Stimulated activated CD8-positive, alpha-beta memory T cell treated with anti-CD3 and anti-CD28 coated beads, Interleukin-7, amount 100 ng/mL, for 48 hours (primary cell): ENCODE measurements at places on chromosomes 7 and 10.

DNA sequence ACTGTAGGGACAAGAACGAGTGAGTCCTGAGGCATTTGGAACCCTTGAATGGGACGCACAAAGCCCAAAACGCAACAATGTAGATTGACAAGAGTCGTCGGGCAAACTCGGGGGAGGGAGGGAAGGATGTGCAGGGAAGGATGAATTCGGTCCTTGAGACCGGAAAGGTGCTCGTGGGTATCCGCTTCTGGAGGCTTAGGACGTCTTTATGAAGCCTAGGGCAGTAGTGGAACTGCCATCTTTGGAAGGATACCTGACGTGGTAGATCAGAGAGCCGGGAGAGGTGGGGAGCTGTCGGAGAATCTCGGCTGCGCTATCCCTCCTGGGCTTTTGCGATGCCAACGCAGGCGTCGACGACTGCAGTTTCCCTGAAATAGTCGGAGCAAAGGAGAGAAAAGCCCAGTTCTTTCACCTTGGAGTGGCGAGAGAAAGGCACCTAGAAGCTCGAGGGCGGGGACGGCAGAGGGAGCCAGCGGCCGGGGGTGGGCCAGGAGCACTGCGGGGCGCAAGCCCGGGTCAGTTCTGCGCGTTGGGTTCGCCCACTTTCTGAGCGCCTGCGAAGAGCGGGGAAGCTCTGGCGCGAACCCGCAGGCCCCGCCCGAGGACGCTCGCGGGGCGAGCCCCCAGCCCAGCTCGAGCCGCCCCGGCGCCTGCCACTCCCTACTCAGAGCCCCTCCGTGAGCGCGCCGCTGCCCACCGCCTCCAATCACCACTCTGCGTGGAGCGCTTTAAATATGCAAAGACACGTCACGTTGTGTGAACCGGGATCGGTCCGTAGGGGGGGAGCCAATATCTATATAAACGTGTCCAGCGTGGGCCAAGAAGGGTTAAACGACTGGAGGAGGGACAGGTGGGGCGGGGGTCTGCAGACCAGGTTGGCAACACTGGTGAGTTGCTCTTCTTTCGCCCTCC is at the start of gene CYP26C1:
TSS of gene CYP26C1 (plus strand) at position 824 of the 912 bp plus-strand sequence. CDS start 466 bp downstream, outside the sequence.
- DNase-seq = no peak

DNA sequence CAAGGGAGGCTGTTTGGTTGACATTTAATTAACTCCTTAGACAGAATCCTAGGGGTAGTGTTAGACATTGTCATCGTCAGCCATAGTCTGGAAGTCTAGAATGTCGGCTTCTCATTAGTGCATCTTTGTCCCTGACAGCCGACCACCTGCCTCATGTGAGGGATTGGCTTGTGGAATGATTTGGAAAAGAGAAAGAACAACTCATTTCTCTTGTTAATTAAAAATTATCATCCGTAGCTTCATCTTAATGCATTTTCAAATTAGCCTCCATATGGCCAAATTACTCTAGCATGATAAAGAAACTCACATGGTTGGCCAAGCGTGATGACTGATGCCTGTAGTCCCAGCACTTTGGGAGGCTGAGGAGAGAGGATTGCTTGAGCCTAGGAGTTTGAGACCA is 97.7 kb upstream of the PARD3 start:
- no peak for DNase-seq

GRCh38 chr7:69192134-69192533 is 406.1 kb upstream of the AUTS2 start:
- no peak for DNase-seq

GRCh38 chr10:80664071-80664680 is 126.5 kb downstream of the SH2D4B start:
- DNase-seq = peak; percentile 13

GRCh38 chr7:89987665-89988064 is 166.6 kb upstream of the STEAP1 start:
- no peak for DNase-seq

DNA sequence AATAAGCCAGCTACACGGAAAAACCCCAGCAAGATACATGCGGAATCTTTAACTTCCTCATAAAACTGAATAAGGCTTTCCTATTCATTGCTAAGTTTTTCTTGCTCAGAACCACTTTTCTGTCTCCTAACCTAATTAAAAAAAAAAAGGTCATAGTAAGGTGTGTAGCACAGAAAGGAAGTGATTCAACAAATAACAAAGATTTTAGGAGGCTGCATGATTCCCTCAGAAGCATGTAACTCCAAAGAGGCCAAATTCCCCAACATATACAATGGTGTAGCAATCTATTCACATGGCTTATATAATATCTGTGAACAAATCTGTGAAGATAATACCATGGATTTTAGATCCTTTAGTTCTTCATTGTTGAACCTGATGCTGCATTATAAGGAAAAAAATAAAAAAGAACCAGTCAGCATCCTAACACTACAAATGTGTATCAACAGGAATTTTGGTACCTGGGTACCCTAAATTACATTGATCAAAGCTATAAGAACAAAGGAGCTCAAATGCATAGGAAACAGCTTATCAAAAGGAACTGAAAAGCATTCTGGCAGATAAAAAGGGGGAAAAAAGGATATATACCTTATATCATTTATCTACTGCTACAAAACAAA is 63.8 kb downstream of the IMMP2L start:
- DNase-seq = no peak

DNA sequence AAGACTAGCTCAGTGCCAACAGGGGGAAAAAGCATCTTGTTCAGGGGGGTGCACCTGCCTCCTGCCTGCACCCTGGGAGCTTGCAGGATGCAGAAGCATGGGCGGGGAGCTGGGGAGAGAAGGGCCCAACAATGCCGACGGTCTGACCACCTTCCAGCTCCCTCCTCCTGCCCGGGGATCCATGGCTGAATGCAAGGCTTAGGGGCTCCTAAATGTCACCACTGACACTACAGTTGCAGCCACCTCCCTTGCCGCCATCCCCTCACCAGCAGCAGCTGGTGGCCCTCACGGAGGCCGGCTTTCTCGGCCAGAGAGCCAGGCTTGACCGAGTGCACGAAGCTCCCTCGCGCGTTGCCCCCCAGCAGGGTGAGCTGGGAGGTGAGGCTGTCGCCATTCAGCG is 78.8 kb upstream of the GNA12 start:
- no peak for DNase-seq

DNA sequence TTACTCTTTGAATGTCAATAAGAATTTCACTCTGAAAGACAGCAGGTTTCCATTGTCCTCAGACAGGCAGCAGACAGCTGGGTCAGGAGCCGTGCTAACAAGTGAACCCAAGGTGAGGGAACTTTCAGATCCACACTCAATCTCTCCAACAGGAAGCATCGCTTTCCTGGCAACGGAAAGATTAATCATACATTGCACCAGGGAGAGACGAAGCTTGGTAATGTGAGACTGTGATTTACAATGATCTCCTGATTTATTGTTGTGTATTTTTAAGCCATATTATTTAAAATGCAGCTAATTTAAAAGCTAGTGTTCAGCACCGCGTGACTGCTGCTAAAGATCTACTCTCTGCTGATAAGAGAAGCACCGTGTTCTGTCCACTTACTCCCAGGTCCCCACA is 17.5 kb upstream of the NOM1 start:
- DNase-seq = no peak

DNA sequence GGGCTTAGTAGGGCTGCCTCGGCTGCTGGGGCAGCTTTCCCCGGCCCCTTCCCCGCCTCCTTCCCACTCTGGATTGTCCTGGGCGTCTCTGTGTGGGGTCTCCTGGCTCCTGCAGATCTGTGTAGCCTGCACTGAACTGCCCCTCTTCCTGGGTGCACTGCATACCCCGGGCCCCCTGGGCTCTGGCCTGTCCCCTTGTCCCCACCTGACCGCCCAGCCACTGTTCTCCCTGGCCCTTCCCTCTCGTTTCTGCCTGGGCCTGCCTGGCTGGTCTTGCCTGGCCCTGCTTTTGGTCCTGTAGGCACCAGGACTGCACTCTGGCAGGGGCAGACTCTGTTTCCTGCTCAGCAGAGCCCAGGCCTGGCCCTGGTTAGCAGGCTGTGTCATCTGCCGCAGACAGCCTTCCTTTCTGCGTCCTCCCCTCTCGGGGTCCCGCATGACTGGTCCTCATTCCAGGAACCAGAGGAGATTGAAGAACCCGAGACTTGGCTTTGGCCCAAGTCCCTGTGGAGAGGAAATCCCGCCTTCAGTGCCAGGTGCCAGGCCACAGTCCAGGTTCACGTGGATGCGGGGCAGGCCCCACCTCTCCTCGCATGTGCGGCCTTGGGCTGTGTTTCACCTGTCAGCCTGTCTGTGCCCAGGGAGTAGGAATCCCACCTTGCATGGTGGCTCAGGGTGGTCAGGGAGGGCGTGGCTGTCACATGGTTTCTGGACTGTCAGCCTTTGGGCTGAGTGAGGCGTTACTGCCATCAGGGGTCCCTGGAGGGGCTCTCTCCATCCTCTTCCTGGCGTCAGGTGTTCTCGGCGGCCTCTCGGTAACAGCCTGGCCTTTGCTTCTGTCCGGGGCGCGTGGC is 9.2 kb downstream of the INPP5A start:
- DNase-seq = no peak

- no peak for DNase-seq
These were observed 11.3 kb upstream of the CTBP2 start for GRCh38 chr10:125171402-125172306.

GRCh38 chr10:89001024-89001728 is 10.6 kb downstream of the FAS start:
- no peak for DNase-seq

DNA sequence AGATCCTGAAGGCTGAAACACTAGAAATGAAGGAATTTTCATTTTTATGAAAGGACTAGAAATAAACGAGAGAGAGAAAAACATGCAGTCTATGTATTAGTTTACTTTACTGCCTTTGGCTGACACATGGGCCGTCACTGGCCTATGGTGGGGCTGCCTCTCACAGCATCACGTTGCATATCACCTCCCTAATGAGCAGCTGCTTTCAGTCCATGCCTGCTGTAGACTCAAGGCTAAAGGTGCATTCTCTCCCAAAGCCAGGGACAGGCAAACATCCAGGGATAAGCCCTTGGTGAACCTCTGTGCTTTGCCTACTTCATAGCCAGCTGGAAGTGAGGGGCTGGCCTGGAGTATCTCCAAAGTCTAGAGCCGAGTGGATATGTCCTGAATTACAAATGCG is 359.4 kb downstream of the GPAM start:
- no peak for DNase-seq

GRCh38 chr7:72336382-72336631 is 75.8 kb downstream of the CALN1 start:
- no peak for DNase-seq

GRCh38 chr10:21399392-21400035 is 126.0 kb downstream of the SKIDA1 start:
- DNase-seq = no peak

- no peak for DNase-seq
These were observed 10.4 kb downstream of the PSD start for GRCh38 chr10:102408131-102408727.

GRCh38 chr7:150719436-150719835 is 3.0 kb downstream of the GIMAP1 start:
- DNase-seq = no peak

GRCh38 chr10:132069122-132069848 is 3.5 kb downstream of the JAKMIP3 start:
- no peak for DNase-seq

DNA sequence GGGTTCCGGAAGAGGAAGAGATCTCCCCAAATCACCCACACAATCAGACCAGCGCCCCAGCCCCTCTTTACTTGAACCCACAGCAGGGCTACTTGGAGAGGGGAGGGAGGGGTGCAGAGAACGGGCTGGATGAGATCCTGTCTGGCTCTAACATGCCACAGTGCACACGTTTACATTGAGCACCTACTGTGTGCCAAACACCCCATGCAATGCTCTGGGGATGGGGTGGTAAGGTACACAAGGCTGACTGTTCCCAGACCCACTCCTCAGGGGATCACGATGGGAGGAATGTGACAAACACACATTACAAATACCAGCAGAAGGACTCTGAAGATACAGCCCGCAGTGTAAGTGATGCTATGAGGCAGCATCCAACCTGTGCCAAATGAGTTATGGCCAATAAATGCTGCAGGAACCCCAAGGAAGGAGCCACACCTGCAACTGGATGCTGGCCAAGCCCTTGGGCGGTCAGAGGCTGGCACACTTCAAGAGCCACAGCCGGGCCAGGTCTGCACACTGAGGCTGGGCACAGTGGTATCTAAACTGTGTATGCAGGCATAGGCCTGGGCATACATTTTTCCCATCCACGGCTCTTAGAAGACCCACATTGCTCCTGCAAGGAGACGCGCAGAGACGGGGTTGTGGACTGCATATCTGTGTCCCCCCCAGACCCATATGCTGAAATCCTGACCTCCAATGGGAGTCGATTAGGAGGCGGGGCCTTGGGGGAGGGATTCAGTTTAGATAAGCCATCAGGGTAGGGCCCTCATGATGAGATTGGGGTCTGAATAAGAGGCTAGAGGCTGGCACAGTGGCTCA is 6.4 kb downstream of the SPOCK2 start:
- DNase-seq = no peak

- DNase-seq = no peak
These were observed 61.3 kb upstream of the BICC1 start for GRCh38 chr10:58451193-58451889.

GRCh38 chr10:110802551-110803238 is 69.0 kb upstream of the PDCD4 start:
- no peak for DNase-seq

- no peak for DNase-seq
These were observed 2.7 kb downstream of the SP4 start for GRCh38 chr7:21430575-21430954.

DNA sequence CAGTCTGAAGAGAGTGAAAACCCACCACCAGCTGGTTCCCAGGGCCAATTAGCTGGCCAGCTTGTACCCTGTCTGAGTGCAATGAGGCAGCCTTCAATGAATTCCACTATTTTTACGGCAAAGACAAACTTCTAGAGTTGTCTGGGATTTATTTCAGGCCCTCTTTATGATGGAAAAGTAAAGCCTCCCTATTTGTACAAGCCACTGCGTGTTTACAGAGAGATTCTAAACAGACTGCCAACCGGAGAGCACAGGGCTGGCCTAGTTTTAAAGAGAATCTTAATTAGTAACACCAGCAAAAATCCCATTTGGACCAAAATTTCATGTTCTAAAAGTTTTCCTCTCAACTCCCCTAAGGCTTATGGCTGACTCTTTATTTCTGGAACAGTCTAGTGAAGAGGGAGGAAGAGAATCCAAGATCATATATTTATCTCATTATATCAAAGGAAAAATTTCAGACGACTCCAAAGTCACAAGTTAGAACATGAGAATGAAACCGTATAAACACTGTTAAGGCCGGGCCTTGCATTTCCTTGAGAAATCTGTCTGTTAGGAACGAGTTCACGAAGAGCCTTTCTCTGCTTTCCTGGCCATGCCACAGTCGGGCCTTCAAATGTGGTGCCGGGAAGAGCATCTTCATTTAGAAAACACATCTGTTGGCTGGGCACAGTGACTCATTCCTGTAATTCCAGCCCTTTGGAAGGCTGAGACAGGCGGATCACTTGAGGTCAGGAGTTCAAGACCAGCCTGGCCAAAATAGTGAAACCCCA is 724.6 kb upstream of the NRP1 start:
- DNase-seq = no peak

DNA sequence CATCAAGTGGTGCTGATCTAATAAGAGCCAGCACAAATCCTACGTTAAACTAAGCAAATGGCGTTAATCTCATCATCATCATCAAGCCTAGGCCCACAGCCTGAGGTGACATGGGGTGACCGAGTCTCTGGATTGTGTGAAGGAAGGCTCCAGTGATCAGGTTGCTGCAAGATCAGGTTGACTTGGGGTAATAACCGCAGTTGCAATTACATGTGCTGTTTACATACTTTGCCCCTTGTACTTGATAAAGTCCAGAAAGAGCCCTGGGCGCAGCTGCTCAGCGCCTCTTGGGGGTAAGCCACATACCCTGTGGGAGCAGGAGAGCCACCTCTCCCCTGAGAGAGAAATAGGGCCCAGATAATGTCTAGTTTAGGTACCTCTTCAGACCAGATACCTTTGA is 228.1 kb downstream of the WDR11 start:
- DNase-seq = no peak

- no peak for DNase-seq
These were observed 234.5 kb downstream of the PARD3 start for GRCh38 chr10:34580643-34581042.
